ENCODE measurements at places on chromosomes 7 and 10.

GRCh38 chr10:70455213-70455630 is 13.7 kb upstream of the NODAL start:
- no peak for DNase-seq

GRCh38 chr10:133422807-133423771 is 1.3 kb downstream of the SPRN start:
- DNase-seq, result no peak

- no peak for DNase-seq
These were observed 283.0 kb downstream of the ADK start for GRCh38 chr10:74433993-74434392.

GRCh38 chr7:151062399-151063211 is 3.2 kb downstream of the SLC4A2 start:
- DNase-seq, result no peak

DNA sequence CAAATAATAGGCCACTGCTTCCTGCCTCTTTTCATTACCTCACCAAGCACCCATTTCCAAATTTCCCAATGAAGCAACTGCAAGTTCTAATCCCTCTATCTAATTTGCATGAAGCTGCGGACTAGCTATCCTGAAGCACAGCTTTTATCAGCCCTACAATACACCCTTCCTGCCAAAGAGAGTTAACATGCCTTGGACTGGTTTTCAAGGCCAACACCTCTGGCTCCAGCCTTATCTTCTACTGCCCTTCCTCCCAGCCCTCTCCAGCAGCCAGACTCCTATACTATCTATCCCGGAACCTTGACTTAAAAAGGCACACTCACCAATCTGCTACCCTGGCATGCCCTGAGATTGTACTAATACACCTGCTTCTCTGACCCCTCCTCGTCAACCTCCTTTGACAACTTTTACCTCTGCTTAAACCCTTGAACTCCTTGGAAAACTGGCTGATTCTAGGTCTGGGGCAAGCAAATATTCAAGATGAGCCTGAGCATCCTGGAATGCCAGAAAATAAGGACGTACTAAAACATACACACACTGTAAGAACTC is 73.4 kb downstream of the SGMS1 start:
- no peak for DNase-seq

DNA sequence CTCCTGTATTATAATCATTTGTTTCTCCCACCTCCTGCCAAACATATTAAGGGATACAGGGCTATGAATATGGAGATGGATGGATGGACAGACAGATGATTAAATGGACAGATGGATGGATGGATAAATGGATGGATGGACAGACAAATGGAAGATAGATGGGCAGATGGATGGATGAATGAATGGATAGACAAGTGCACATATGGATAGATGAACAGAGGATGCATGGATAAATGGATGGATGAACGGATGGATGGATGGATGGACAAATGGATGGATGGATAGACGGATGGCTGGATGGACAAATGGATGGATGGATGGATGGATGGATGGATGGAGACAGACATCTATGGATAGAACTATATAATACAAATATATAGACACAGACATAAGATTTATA is 59.8 kb downstream of the EBF3 start:
- DNase-seq, result no peak

DNA sequence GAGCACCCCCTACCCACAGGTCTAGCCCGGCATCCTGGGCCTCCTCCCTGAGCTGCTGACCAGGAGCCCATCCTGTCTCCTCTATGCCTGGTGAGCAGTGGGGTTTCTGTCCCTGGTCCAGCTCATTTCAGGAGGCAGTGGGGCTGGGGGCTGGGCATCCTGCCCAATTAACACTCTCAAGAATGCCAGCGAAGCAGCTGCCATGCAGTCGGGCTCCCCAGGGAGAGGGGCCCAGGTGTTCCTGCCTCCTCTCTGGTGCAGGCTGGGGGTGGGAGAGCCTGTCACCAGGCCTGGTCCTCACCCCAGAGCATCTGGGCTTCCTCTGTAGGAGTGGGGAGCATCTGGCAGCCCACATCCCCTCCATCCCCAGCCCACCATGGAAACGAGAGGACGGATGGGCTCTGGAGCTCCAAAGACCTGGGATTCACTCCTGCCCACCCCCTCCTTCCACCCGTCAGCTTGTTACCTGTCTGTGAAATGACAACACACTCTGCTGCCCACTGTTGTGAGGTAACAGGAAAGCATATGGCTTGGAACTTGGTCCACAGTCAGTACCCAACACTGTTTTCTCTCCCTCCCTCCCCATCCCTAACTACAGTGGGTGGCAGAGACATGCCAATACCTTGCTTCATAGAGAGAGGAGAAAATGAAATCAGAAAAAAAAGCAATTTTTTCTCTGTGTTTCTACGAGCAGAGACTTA is 69.1 kb downstream of the SLIT1 start:
- DNase-seq, result peak; percentile 50

DNA sequence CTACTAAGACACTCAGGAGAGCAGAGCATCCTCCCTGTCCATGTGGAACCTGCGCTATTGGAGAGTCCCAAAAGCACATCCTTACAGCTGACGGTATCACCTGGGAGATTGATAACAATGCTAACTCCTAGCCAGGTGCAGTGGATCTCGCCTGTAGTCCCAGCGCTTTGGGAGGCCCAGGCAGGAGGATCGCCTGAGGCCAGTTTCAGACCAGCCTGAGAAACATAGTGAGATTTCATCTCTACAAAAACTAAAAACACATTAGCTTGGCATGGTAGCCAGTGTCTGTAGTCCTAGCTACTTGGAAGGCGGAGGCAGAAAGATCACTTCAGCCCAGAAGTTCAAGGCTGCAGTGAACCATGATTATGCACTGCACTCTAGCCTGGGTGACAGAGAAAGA is 174.9 kb downstream of the ARHGAP12 start:
- no peak for DNase-seq

DNA sequence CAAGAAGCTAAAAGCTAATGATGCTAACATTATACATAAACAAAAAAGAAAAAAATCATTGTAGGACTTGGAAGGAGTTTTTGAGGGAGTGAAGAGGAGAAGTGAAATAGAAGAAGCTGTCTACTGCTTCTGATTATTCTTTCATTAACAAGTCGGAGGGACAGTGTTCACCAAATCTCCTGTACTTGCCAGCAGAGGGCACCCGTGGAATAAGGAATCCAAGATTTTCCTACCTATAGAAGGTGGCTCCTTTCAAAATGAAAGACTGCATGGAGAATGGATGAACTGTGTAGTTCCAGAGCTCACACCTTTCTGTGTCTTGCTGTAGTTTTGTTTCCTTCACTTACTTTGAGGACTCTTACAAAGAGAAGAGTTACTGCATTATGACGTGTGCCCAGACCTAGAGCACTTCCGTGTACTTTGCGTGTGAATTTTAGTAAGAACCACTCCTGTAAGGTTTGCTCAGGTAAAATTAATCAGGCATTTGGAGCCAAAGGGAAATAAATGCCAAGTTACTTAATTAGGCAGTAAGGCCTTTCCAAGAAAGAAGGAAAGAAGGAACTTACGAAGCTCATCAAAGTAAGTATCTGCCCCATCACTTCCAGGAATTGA is 145.1 kb downstream of the SEMA3D start:
- peak; percentile 60 for DNase-seq
